ENCODE measurements at places on chromosomes 7 and 10.

GRCh38 chr10:111113238-111113960 is 36.6 kb downstream of the ADRA2A start:
- no peak for DNase-seq

- no peak for DNase-seq
Measured at GRCh38 chr10:116112232-116113231, 160.5 kb downstream of the GFRA1 start.

- no peak for DNase-seq
Measured at GRCh38 chr7:29147821-29148220, 1.5 kb upstream of the CPVL start.

GRCh38 chr7:124388751-124389150 is 355.9 kb upstream of the TMEM229A start:
- DNase-seq, result no peak

GRCh38 chr7:109256762-109257560 is 687.3 kb downstream of the DNAJB9 start:
- DNase-seq, result no peak

GRCh38 chr7:16559497-16560179 is 33.0 kb downstream of the LRRC72 start:
- DNase-seq, result peak; percentile 14

- DNase-seq, result no peak
Measured at GRCh38 chr7:55150709-55151451, 132.1 kb downstream of the EGFR start.

- no peak for DNase-seq
Measured at GRCh38 chr10:100747456-100748230, 2.3 kb downstream of the PAX2 start.

- DNase-seq, result no peak
Measured at GRCh38 chr10:67670401-67670800, 25.6 kb downstream of the CTNNA3 start.

GRCh38 chr10:26715137-26715487 is 17.6 kb downstream of the PDSS1 start:
- DNase-seq, result no peak

- DNase-seq, result no peak
Measured at GRCh38 chr10:113449006-113449695, 103.7 kb upstream of the HABP2 start.

DNA sequence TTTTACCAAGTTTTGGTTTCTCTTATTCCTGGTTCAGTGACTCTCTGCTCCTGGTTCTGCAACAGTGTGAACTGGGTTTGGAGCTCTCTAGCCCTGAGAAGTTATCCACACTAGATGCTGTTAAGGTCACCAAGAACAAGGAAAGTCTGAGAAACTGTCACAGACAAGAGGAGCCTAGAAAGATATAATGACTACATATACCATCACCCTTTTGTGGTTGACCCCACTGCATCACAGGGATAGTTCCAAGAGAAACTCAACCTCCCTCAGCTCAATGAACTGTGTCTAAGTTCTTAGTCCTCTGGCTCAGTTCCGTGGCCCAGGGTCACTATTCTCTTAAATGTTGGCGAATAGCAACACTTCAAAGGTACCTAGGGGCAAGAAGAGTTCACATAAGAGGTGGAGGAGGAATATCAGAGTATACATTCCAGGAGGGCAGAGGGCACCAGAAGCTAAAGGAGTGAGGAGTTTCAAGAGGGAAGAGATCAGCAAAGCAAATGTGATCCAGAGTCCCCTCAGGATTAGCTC is 171.5 kb downstream of the BUB3 start:
- DNase-seq, result no peak

DNA sequence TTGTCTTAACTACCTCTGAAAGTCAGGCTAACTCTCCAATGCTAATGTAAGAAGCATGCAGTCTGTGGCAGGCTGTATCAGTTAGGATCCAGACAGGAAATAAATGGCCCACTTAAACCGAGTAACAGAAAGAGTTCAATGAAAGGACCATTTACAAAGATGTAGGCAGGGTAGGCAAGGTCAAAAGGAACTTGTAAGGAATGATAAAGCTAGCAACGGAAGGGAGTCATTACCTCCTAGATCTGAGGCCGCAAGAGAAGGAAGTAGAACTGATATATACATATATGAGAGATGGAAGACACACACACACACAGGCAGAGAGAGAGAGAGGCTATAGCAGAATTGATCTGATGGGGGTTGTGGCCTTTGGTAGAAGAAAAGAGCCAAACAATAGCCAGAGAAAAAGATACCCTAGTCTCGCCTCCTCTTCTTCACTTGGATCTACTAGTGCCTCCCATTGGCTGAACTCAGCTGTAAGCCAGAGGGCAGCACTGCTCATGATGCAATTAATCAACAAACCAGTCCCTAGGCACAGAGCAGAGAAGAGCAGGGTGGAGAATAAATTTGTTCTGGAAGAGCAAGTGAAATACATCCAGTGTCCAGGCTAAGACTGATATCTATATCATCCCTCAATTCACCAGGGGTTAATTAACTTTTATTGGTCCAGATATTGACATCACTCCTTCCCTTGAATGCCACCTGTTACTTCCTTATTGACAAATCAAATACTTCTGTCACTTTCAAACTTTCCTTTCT is 91.2 kb downstream of the LSMEM1 start:
- DNase-seq, result peak; percentile 14

GRCh38 chr7:1950452-1951158 is 280.5 kb downstream of the ELFN1 start:
- no peak for DNase-seq

DNA sequence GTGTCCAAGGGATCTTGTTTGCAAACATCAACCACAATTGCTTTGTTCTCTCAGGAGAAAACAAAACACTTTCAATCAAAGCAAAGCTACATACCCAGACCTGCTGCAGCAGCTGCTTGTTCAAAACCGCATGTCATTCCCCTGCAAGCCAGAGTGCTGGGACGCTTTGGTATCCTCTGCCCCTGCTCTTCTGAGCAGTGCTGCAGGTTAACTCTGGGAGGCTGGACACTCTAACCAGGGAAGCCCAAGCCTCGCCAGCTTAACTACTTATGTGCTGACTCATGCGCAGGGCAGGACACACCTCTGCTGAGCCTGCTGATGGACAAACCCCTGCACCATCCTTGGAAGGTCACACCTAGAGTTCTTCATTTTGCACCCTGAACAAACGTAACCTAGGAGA is 28.2 kb upstream of the ASAH2 start:
- DNase-seq, result no peak

DNA sequence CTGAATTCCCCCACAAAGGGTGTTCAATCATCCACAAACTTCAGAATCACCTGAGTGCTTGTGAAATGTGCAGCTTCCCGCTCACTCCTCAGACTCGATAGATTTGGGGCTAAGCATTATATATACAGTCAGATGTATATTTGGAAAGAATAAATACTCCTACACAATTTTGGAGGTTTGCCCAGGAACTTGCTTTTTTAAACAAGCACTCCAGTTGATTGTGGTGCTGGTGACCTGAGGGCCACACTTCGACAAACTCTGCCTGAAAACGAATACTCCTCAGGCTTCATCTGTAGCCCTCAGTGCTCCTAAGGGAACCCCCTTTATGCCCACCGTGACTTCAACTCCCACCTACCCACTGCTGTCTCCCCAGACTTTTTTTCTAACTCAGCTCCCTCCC is 211.6 kb downstream of the INHBA start:
- no peak for DNase-seq

- no peak for DNase-seq
Measured at GRCh38 chr10:125084614-125085257, 75.6 kb downstream of the CTBP2 start.

DNA sequence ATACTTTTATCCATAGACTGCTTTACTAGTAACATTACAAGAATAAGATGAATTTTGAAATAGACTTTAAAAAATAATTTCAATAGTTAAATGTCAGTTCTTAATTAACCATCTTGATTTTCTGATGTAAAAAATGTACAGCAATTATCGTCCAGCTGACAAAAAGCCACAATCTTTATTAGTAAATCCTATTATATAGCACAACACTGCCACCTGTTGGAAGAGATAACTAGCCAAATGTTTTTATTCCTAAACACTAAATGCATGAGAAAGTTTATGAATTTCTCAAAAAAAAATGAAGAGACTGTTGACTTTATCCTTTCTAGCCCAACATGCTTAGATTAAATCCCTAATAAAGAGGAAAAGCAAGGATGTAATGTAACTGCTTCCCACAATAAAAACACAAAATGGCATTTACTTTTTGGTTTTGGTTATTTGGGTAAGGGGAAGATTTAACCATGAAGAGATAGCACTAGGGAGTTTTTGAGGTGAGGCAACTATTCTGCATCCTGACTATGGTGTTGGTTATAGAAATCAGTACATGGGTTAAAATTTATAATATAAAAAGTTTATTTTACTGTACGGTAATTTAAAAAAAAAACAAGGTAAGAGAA is 8.0 kb downstream of the COA1 start:
- peak; percentile 66 for DNase-seq

Data from NB4 (cell line).